ENCODE measurements at places on chromosomes 7 and 10.

DNA sequence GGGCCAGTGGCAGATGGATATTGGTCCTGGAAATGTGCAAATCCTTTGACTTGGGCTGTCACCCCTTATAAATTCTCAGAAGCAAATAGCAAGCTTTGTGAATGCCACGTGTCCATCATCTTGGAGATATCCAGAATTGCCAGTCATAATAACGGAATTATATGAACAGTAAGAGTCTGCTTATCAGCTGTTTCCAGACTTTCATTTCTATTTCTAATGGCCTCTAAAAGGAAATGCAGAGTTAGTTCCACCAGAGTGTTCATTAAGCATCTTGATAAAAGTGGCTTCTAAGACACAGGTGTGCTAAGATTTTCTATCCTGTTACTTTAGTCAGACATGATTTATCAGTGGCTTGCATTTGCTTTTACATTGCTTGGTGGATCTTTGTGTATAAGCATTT is 87.4 kb downstream of the RAMP3 start:
- DNase-seq, result no peak

- no peak for DNase-seq
Measured at GRCh38 chr7:148584154-148584827, 6.3 kb upstream of the C7orf33 start.

- DNase-seq, result no peak
Measured at GRCh38 chr7:26367219-26367711, 75.6 kb downstream of the SNX10 start.

- DNase-seq, result no peak
Measured at GRCh38 chr10:15123749-15124184, 26.6 kb downstream of the RPP38 start.

DNA sequence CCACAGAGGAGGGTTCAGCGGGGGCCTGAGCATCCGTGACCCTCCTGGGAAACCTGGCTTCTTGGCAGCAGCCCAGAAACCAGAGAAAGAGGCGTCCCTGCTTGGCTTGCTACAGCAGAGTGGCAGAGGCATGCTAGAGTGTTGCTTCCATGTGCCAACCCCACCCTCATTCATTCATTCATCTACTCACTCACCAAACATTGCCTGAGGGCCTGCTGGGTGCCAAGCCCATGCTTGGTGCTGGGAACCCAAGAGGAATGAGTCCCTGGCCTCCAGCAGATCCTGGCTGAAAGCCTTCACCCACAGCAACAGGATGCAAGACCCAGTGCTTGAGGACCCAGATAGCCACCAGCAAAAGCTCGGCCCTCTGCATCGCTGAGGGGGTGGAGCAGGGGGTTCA is 129.0 kb downstream of the CDH23 start:
- no peak for DNase-seq

DNA sequence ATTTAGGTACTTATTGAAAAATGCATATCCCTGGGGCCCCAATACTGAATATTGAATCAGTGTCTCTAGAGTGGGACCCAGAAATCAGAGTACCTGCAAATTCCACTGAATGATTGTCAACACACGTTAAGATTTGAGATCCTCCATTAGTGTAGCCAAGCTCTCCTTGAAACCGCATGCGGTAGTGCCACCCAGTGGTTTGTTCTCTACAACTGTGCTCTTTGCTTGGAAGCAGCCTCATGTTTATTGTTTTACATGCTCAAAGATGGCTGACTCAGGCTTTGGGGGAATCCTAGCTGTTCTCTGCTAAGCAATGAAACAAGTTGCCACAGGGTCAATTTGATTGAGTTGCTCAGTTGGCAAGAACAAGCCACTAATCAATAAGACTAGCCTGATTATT is 340.2 kb upstream of the CELF2 start:
- DNase-seq, result peak; percentile 19

GRCh38 chr7:103124429-103124979 is 24.4 kb downstream of the NAPEPLD start:
- no peak for DNase-seq

DNA sequence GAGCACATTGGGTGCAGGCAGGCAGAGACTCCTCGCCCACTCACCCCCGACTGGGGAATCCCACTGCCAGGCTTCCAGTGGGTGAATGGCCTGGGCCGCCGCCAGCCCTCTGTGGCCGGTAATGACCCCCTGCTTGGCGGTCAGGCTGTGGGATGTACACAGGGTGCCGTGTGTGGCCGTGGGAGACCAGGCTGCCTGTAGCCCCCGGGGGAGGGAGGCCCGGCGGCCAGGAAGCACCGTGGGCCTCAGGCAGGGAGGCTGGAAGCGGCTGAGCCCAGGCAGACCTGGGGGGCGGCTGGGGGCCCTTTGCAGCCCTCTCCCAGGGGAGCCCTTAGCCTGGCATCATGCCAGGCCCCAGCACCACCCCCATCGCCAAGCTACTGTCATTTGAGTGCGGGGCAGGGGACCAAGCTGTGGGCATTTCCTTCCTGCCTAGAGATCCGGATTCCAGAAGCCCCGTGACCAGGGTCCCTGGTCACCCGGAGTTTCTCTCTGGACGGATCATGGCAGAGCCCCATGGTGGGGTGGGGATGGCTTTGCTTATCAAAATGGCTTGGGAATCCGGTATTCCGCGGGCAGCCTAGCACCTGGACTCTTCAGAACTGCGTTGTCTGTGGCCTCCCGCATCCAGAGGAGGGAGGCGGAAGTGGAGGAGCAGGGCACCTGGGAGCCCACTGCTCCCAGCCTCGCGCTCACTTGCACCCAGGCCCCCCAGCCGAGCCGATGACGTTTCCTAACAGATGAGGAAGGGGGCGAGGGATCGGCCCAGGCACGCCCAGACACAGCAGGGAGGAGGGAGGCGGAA is 1.1 kb downstream of the TTYH3 start:
- peak; percentile 68 for DNase-seq

DNA sequence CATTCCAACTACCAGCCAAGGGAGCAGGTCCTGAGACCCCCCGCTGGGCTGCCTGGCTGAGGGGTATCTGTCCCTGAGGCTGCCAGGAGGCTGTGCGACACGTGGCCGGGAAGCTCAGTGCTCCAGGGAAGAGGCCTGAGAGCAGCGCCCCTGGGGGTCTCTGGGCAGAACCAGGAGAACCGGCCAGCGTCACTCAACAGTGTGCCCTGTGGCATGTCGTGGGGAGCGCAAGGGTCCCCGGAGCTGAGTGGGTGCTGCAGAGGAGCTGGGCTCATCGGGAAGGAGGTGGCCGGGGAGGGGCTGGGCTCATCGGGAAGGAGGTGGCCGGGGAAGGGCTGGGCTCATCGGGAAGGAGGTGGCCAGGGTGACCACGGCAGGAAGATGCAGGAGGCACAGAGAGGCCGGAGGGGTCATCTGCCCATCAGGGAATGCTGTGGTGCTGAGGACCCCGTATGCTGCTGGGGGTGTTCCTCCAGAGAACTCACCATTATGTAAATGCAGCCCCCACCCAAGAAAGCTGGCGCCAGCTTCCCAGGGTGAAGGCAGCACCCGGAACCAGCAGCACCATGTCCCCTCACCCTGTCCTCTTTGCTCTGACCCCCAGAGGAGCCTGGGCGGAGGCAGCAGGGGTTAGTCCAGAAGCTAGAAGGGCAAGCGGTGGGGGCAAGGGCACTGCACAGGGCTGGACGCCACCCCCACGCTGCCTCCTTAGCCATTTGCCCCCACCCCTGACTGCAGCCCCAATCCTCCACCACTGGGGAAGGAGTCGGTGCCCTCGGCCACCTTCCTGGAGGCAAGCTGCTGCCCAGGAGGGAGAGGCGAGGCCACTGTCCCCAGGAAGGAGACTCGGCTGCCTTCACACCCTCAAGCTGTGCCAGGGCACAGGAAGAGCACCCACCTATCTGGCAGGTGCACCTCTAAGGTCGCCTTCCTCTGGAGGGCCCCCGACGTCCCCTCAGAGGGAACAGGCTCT is 33.3 kb downstream of the CALML3 start:
- DNase-seq, result no peak

DNA sequence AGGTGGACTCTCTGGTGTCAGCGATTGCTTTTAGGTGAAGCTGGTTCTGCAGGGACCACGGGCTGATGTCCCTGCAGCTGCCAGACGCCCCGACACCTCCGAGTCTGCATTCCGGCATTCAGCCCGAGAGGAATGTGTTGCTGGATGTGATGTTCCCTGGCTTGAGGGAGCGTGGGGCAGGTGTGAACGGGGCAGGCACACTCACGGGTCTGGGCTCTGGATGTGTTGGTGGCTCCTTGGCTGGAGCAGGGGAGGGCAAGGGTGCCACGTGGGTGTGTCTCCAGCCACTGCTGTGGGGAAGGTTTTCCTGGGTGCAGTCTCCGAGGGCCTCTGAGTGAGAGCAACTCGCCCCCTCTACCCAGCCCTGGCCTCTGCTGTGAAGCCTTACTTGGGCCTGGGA is 140.5 kb downstream of the CAMK1D start:
- no peak for DNase-seq

GRCh38 chr10:52020702-52021101 is 293.4 kb upstream of the DKK1 start:
- DNase-seq, result no peak

GRCh38 chr7:55533050-55533728 is 39.1 kb downstream of the VOPP1 start:
- peak; percentile 66 for DNase-seq

- no peak for DNase-seq
Measured at GRCh38 chr7:41520445-41520844, 182.4 kb downstream of the INHBA start.

DNA sequence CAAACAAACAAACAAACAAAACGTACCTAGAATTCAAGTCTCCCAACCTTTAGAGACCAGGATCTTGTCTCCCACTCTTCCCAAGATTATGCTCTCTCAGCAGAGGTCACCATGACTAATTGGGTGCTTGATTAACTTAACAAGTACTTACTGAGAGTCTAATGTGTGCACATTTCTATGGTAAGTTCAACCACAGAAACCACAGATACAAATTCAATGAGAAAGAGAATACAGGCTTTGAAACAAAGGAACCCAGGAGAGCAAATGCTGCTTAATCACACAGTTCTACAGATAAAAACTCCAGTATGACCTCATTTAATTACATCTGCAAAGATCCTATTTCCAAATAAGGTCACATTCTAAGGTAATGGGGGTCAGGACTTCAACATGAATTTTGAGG is 142.8 kb downstream of the DNAJC1 start:
- DNase-seq, result no peak

- DNase-seq, result no peak
Measured at GRCh38 chr7:83643739-83644138, 5.2 kb downstream of the SEMA3E start.

GRCh38 chr7:138477581-138477980 is 17.5 kb downstream of the TRIM24 start:
- DNase-seq, result no peak

DNA sequence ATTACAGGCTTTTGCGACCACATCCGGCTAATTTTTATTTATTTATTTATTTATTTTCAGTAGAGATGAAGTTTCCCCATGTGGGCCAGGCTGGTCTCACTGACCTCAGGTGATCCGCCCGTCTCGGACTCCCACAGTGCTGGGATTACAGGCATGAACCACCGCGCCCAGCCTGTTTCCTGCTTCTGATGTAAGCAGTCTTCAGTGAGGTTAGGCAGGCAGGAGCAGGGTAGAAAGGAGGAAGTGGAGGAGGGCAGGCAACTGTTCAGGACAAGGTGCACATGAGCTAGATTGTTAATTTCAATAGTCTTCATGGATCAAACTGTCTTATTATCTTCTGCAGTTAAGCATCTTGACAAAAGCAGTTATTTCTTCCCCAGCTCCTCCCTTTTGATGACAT is 605.0 kb downstream of the CCSER2 start:
- no peak for DNase-seq

DNA sequence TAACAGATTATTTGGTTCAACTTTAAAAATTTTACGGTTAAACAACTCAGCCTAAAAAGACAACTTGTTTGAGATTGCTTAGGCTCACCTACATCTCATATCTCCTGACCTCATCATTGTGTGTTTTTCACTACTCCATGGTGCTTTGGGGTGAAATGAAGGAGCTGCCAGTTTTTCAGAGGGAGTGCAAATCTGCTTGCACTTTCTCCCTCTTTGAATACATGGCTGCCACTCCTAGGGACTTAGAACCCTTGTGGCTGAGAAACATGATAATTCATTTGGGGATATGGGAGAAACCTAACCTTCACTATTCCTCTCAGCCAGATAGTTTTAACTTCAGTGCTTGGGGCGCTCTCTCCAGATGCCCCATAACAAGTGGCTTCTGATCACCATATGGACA is 2.7 kb downstream of the CCSER2 start:
- DNase-seq, result no peak

- no peak for DNase-seq
Measured at GRCh38 chr10:78025685-78026364, 3.5 kb downstream of the POLR3A start.

DNA sequence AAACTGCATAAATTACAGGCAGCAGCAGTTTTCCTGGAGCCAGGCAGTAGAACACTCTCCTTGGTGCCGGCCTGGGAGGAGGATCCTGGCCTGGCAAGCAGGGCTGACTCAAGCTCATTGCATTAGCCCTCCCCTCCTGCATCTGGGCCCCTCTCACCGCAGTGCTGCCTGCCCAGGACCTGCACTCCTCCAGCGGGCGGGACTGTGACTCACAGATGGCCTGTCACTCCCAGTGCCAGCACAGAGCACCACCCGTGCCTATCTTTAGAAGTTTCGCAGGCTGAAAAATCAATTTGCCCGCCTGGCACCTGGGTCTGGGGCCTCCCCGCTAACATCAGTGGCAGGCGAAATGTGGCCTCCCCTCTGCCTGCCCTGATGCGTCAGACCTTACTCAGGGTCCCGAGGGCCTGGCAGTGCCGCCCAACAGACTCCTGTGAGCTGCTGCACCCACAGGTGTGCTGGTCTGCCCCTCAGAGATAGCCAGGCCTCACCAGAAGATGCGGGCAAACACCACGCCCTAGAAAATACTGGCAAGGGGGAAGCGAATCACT is 123.8 kb downstream of the KCNMA1 start:
- no peak for DNase-seq

DNA sequence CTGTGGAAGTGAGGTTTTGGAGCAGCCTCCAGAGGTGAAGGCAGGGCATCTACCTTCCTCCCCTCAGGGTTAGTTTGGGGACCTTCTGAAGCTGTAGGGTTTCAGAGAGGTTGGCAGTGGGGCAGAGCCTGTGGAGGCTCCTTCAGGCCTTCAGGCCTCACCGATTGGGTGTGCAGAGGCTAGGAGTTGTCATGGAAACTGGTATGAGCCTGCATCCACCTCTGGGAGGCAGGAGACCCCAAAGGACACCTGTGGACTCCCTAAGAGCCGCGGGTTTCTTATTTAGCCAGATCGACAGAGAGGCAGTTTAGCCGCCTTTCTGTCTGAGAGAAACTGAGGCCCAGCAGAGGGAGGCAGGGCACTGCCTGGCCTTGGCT is 2.0 kb downstream of the LZTS2 start:
- no peak for DNase-seq

DNA sequence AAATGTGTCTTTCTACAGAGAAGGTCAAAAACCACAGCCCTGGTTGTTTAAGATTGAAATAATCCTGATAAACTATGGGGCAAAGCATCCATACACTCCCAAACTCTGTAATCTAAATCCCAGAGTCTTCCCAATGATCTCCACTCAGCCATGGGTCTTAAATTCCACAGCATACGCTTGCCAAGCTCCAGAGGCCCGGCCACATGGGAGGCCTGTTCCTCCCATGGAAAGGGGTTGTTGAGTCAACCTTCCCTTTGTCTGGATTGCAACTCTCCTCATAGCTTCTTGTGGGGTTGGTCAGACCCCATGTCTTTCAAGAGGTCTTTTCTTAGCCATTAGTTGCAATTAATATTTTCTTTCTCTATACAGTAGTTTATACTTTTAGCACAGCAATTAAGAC is 718 bp upstream of the STEAP4 start:
- no peak for DNase-seq

Data from activated naive CD4-positive, alpha-beta T cell treated with anti-CD3 and anti-CD28 coated beads, Interleukin-2, amount 50 U/mL, for 16 hours (primary cell).